ENCODE measurements at places on chromosomes 7 and 10.

DNA sequence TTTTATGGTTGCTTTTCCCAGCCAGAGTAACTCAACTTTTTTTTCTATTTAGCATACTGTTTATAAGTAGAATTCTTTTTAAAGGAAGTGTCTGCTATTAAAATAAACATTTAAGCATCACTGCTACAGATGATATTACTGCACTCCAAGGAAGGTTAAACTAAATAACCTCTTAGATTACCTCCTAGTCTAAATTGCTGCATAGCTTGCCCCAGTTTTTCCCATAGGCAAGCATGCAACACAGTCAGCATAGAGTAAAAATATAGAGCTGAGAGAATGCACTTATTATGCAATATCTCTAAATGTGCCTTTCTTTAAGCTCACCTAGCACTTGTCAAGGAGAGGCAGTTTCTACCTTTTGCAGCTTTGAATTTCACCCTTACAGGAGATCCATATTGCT lies 1392.4 kb upstream of the CELF2 start:
- DNase-seq, result no peak
- no peaks in the 10 kb centered on the region for H3K36me3 ChIP-seq
- H3K27ac ChIP-seq, result no peak overlapping the region
- H3K4me3 ChIP-seq, result no peak overlapping the region
- H3K27me3 ChIP-seq, result no peaks in the 10 kb centered on the region
- H3K4me1 ChIP-seq, result no peaks in the 10 kb centered on the region

DNA sequence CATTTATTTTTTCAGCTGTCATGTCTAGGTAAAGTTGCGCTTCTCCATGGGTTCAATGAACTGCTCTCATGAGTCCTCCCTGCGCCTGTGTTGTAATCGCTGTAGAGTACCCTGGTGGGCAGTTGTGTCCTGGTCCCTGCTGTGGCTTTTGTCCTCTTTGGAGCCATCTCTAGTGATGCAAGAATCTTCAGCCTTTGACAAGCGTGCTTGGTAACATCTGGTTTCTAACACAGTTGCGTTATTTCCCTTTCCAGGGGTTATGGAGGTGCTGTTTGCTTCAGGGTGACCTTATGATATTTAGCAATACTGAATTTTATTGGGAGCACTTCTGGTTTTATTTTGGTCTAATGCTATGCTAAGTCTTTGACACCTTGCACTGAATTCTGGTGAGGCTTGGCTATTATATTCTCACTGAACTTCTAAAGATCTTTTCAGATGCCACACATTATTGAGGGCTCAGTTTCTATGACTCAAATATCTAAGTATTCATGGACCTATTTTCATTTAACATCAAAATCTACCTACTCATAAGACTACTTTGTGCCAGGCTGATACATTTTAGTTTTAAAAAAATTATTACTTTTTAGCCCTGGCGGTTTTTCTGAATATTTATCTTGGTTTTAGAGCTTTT lies 88.6 kb downstream of the FANK1 start:
- H3K36me3 ChIP-seq, result no peaks in the 10 kb centered on the region
- H3K27me3 ChIP-seq, result no peaks in the 10 kb centered on the region
- H3K27ac ChIP-seq, result no peak overlapping the region
- no peak for DNase-seq

DNA sequence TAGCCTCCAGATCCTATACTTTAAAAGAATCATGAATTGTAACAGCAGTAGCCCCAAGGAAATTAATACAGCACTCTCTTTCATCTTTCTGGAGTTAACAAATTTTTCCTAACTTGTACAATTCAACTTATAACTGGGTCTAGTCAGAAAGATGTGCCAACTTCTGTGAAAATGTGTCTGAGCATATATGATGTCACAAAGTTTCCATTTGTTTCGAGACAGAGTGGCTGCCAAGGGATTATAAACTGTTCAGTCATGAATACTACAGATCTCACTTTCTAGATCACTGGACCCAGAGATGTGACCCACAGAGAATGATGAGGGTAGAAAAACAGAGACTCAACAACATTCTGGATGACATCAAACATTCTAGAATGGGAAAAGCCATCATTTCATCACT lies 249.2 kb upstream of the PHF14 start:
- H3K4me1 ChIP-seq, result no peaks in the 10 kb centered on the region
- H3K27ac ChIP-seq, result no peak overlapping the region
- no peaks in the 10 kb centered on the region for H3K36me3 ChIP-seq
- H3K4me3 ChIP-seq, result no peak overlapping the region
- DNase-seq, result no peak
- H3K27me3 ChIP-seq, result no peaks in the 10 kb centered on the region

GRCh38 chr7:46126675-46127300 lies 205.7 kb upstream of the IGFBP3 start:
- H3K27me3 ChIP-seq, result no peaks in the 10 kb centered on the region
- no peak overlapping the region for H3K4me3 ChIP-seq
- no peak overlapping the region for H3K27ac ChIP-seq
- no peaks in the 10 kb centered on the region for H3K36me3 ChIP-seq
- H3K4me1 ChIP-seq, result no peaks in the 10 kb centered on the region

DNA sequence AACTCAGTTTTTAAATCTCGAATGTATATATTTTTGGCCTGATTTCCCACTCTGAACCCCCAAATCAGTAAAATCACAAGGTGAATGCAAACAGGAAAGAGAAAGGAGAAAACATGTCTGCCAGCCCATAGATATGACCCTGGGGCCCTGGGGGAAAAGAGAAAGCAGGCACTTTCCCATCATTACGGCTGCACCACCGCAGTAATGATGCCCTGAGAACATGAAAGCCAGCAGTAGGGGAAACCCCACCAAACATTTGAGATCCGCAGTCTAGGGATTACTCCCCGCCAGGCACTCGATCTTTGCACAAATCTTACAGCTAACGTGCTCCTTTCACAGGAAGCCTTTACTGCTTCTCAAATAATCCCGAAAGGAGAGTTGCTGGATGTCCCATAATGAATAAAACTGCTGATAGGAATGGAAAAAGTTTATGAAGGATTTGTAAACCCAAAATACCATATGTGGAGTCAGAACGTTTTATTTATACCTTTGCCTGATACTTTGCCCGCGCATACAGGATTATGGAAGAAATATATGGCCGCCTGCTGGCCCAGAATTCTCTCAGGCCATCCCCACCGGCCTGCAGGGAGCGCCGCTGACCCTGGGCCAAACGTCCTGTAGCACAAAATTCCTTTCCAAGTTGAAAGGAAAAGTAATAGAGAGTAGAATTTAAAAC lies 180.0 kb upstream of the INHBA start:
- H3K27me3 ChIP-seq, result no peaks in the 10 kb centered on the region
- no peak overlapping the region for H3K27ac ChIP-seq
- H3K36me3 ChIP-seq, result no peaks in the 10 kb centered on the region
- no peak overlapping the region for H3K4me3 ChIP-seq
- H3K4me1 ChIP-seq, result peaks cover 26% of the 10 kb centered on the region

- H3K27me3 ChIP-seq, result no peaks in the 10 kb centered on the region
- no peaks in the 10 kb centered on the region for H3K4me1 ChIP-seq
- no peaks in the 10 kb centered on the region for H3K36me3 ChIP-seq
- H3K4me3 ChIP-seq, result no peak overlapping the region
- H3K27ac ChIP-seq, result no peak overlapping the region
These were observed 55.3 kb upstream of the OSBPL3 start for GRCh38 chr7:25035274-25035673.

GRCh38 chr10:107032700-107033401 lies 131.7 kb downstream of the SORCS1 start:
- no peak overlapping the region for H3K27ac ChIP-seq
- no peak overlapping the region for H3K4me3 ChIP-seq
- DNase-seq, result no peak
- H3K36me3 ChIP-seq, result no peaks in the 10 kb centered on the region
- no peaks in the 10 kb centered on the region for H3K4me1 ChIP-seq

DNA sequence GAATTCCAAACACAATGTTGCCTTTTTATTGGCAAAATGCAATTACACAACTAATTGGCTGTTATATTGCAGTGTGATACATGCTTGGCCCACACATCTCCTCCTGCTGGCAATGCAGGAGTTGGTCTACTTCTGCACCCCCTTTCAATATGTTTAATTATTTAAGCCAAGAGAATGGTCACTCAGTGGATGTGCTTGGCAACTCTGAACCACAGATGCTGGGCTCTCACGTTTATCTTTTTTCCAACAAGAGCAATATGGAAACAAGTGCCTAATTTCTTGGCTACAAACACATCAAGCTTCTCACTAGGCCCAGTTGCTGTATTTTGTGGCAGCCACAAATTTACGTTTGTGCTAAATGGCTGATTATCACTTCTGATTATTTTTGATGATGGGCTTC lies 1149.2 kb upstream of the CELF2 start:
- no peaks in the 10 kb centered on the region for H3K36me3 ChIP-seq
- H3K4me3 ChIP-seq, result no peak overlapping the region
- H3K27ac ChIP-seq, result no peak overlapping the region
- H3K4me1 ChIP-seq, result no peaks in the 10 kb centered on the region

GRCh38 chr7:158958618-158959017 lies 102.3 kb downstream of the DYNC2I1 start:
- H3K27me3 ChIP-seq, result no peaks in the 10 kb centered on the region
- H3K27ac ChIP-seq, result no peak overlapping the region
- no peaks in the 10 kb centered on the region for H3K4me1 ChIP-seq
- no peaks in the 10 kb centered on the region for H3K36me3 ChIP-seq
- H3K4me3 ChIP-seq, result no peak overlapping the region

- H3K27ac ChIP-seq, result no peak overlapping the region
- H3K36me3 ChIP-seq, result no peaks in the 10 kb centered on the region
- H3K4me3 ChIP-seq, result no peak overlapping the region
- no peaks in the 10 kb centered on the region for H3K4me1 ChIP-seq
- no peaks in the 10 kb centered on the region for H3K27me3 ChIP-seq
These were observed 206.4 kb downstream of the TAX1BP1 start for GRCh38 chr7:27946351-27946750.

- H3K4me1 ChIP-seq, result peaks cover 15% of the 10 kb centered on the region
- no peak overlapping the region for H3K4me3 ChIP-seq
- H3K27ac ChIP-seq, result no peak overlapping the region
- H3K36me3 ChIP-seq, result no peaks in the 10 kb centered on the region
- H3K27me3 ChIP-seq, result no peaks in the 10 kb centered on the region
These were observed 62.5 kb upstream of the CHST15 start for GRCh38 chr10:124155781-124156435.

GRCh38 chr7:151017953-151018420 lies 6.3 kb downstream of the ATG9B start:
- no peaks in the 10 kb centered on the region for H3K36me3 ChIP-seq
- peak; percentile 79 for DNase-seq
- no peaks in the 10 kb centered on the region for H3K27me3 ChIP-seq
- no peak overlapping the region for H3K27ac ChIP-seq
- H3K4me3 ChIP-seq, result peak overlapping the region; percentile 21

DNA sequence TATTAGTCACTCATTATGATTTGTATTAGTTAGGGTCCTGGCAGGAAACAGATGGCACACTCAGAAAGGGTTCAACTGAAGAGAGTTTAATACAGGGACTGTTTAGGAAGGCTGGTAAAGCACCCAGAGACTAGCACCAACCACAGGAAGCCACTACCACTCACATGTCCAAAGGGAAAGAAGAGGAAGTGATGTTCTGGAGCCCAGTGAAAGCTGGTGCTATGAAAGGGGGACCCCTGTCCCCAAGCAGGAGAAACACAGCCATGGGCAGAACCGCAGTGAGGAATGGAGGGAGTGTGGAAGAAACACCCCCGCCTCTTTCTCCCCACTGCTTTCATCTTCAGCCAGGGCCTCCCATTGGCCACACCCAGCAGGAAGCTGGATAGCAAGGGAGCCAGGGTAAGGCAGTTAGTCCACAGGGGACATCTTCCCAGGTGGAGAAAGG lies 3.2 kb upstream of the VSIR start:
- H3K4me3 ChIP-seq, result no peak overlapping the region
- H3K4me1 ChIP-seq, result peaks cover 17% of the 10 kb centered on the region
- no peak for DNase-seq
- H3K27ac ChIP-seq, result no peak overlapping the region
- H3K27me3 ChIP-seq, result no peaks in the 10 kb centered on the region
- H3K36me3 ChIP-seq, result no peaks in the 10 kb centered on the region

DNA sequence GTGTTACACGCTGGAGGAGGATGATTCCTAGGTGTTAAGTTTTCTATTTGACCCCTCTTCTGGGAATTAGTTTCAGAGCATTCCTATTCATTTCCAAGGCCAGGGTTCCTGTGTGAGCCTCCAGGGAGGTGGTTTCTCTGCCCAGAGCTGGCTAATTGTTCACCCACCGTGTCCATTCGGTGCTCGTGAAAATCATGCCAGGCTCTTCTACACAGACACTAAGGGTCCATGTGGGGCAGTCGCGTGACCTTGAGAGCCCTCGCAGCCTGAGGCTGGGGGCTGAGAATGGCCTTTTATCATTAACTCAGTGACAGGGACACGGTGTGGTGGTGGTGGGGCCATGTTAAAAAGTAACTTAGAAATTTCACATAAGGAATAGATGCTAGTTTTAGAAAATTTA lies 83.7 kb downstream of the EMX2 start:
- H3K4me3 ChIP-seq, result no peak overlapping the region
- DNase-seq, result no peak
- H3K27ac ChIP-seq, result no peak overlapping the region
- H3K27me3 ChIP-seq, result no peaks in the 10 kb centered on the region

- peak within 1 kb of the TSS; percentile 89 for H3K27ac ChIP-seq
- peaks cover 7% of the 10 kb centered on the region for H3K4me1 ChIP-seq
- no peaks in the 10 kb centered on the region for H3K27me3 ChIP-seq
- DNase-seq, result peak; percentile 95
- H3K4me3 ChIP-seq, result peak within 1 kb of the TSS; percentile 82
These were observed at the start of gene INSIG1 for GRCh38 chr7:155297517-155298287. TSS of gene INSIG1 (plus strand) at chr7:155297878. CDS start at chr7:155298286, 408 bp downstream.

DNA sequence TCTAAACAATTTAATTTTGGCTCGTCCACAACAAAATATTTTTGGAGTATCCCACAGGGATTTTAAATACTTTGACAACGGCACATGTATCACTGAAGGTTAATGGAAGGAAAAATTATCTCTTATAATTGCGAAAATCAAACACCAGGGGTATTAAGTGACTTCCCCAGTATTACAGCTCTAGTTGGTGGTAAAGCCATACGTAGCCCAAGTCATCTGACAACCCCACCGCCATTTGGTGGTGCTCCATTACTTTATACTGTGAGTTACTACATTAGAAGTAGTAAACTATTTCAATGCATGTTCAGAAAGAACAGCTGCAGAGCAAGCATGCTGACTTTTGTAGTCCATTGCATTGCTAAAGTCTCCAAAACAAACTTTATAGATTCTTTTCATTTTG lies 179.7 kb downstream of the HGF start:
- H3K4me3 ChIP-seq, result no peak overlapping the region
- H3K36me3 ChIP-seq, result no peaks in the 10 kb centered on the region
- no peaks in the 10 kb centered on the region for H3K4me1 ChIP-seq
- H3K27ac ChIP-seq, result no peak overlapping the region

DNA sequence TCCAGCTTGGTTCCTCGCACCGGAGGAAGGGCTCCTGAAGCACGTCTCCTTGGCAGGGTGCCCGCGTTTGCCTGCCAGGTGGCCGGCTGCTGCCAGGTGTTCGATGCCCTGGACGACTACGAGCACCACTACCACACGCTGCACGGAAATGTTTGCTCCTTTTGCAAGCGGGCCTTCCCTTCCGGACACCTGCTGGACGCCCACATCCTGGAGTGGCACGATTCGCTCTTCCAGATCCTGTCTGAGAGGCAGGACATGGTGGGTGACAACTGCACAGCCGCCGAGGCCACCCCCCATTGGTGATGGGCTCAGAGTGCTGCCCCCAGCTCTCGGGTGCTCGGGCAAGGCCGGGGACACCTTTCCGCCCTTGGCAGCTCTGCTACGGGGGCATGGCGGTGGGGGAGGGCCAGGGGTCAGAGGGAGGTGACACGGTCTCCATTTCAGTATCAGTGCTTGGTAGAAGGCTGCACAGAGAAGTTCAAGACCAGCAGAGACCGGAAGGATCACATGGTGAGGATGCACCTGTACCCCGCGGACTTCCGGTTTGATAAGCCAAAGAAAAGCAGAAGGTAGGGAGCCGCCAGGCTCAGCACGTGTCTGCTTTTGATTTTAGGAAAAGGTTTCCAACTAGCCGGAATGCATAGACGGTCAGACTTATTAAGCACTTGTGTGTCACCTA lies 1.1 kb downstream of the ZNF511 start:
- peaks cover 20% of the 10 kb centered on the region for H3K4me1 ChIP-seq
- no peaks in the 10 kb centered on the region for H3K27me3 ChIP-seq
- H3K36me3 ChIP-seq, result no peaks in the 10 kb centered on the region
- DNase-seq, result no peak
- H3K4me3 ChIP-seq, result no peak overlapping the region
